ENCODE measurements at places on chromosomes 3 and 15. TPM values are rescaled to one million over a fixed set of nuclear protein-coding genes. Genes with fewer than 3 reads are reported as not detected.

- no peaks in the 10 kb centered on the region for H3K36me3 ChIP-seq
- DNase-seq = no peak
- no peak overlapping the region for H3K27ac ChIP-seq
- no peaks in the 10 kb centered on the region for H3K4me1 ChIP-seq
Measured at GRCh38 chr3:73743551-73743950, 118.8 kb upstream of the PDZRN3 start.

- no peaks in the 10 kb centered on the region for H3K27me3 ChIP-seq
- no peak for DNase-seq
- H3K36me3 ChIP-seq = no peaks in the 10 kb centered on the region
- no peak overlapping the region for H3K4me3 ChIP-seq
- no peak overlapping the region for H3K27ac ChIP-seq
Measured at GRCh38 chr3:162641907-162642306, 1145.3 kb downstream of the OTOL1 start.

- no peak overlapping the region for H3K4me3 ChIP-seq
- no peak overlapping the region for H3K27ac ChIP-seq
- H3K27me3 ChIP-seq = peaks cover 32% of the 10 kb centered on the region
Measured at GRCh38 chr15:75182187-75183131, 19.2 kb upstream of the C15orf39 start.

Gene CDC25A
- total RNA-seq = 40.8 TPM

Gene AMOTL2
- total RNA-seq = not detected

All from activated naive CD4-positive, alpha-beta T cell treated with anti-CD3 and anti-CD28 coated beads for 36 hours (primary cell).